ENCODE measurements at places on chromosomes 4 and X.

DNA sequence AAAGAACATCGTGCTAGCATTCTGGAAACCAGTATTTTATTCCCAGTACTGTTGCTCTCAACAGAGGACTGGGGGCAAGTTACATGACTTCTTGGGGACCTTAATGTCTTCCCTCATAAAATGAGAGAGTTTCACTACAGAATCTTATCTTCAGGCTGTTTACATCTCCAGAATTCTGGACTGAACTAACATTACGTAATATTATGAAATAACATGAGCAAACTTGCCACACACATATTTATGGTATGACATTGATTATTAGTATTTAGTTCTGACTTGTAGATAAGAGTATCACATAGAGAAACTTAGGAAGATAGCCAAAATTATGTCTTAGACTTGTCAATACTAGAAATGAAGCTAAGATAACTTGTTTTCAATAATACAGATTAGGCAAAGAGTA, 68.0 kb downstream of the NFKB1 start:
- DNase-seq = no peak

DNA sequence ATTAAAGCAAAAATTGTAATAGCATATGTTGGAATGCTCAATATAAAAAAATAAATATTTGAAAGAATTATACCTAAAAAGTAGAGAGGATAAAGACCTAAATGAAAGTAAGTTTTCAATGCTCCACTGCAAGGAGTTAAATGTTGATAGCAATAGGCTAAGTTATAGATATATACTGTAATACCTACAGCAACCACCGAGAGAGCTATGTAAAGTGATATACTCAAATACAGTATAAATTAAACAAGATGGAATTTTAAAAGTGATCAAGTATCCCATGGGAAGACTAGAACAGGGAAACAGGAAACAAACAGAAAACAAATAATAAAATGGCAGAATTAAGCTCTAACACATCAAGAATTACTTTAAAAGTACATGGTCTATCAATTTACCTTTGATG, 73.9 kb downstream of the CASP3 start:
- no peak for DNase-seq

GRCh38 chrX:69357317-69357716, 146.8 kb upstream of the NALF2 start:
- no peak for DNase-seq

- DNase-seq = no peak
These were observed 14.6 kb downstream of the LETM1 start for GRCh38 chr4:1841201-1841886.

GRCh38 chr4:1604706-1605205, 79.4 kb downstream of the FAM53A start:
- DNase-seq = peak; percentile 58

Data from SK-N-SH (cell line).